ENCODE measurements at places on chromosomes 2 and 18.

- DNase-seq: no peak
Measured at GRCh38 chr2:240949791-240950705, 43.9 kb downstream of the CROCC2 start.

DNA sequence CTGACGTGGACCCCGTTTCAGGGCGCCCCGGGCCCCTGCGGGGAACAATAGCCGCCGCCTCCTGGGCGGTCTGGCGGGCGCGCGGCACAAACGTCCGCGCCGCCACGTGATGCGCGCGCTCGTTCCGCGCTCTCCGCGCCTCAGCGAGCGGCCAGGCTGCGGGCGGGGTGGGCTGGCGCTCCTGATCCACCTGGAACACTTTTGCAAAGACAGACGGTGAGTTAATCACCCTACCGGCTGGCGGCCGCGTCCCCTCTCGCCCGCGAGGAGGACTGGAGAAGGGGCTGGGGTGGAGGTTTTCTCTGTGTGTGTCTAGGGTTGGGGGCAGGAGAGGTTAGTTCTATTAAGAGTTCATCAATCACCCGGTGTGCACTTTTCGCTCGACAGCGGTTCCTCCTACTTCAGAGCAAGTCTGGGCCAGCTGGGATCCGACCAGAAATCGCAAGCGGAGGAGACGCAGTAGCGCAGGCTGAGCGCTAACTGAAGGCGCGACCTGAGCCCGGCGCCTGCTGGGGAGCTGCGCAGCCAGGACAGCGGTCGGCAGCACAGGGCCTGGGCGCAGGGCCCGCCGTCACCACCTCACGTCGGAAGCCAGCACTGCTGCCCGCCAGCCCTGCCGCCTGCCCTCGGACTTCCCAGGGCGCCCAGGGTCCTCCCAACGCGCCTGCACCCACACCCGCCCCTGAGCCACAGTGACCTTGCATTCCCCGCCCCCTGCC is 10.3 kb upstream of the HOXD1 start:
- no peak for DNase-seq

DNA sequence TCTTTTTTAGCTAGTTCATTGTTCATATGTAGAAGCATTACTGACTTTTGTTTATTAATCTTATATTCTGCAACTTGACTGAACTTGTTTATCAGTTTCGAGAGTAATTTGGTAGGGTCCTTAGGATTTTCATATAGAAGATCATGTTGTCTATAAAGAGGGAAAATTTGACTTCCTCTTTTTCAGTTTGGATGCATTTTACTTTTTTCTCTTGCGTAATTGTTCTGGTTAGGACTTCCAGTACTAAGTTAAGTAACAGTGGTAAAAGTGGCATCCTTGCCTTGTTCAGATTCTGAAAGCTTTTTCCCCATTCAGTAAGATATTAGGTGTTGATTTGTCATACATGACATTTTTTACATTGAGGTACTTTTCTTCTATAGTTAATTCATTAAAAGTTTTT is 726.0 kb downstream of the KCNJ3 start:
- no peak for DNase-seq

GRCh38 chr2:226578879-226579278 is 220.7 kb downstream of the IRS1 start:
- no peak for DNase-seq

DNA sequence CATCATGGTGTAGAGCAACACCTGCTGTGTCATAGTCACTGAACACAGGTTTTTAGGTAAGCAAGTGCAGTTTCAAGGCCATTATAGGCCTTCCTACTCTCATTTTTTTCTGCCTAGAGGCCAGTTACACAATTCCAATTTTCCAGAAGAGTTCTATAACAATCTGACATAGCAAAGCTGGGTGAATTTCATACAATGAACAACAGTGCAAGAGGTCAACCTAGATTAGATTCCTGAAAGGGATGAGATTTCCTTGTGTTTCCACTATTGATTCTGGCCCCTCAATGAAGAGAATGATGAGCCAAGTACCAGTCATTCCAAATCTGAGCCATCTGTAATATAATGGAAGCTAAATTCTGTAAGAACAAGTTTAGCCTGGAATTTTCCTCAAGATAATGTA is 15.3 kb upstream of the CD28 start:
- DNase-seq: no peak

DNA sequence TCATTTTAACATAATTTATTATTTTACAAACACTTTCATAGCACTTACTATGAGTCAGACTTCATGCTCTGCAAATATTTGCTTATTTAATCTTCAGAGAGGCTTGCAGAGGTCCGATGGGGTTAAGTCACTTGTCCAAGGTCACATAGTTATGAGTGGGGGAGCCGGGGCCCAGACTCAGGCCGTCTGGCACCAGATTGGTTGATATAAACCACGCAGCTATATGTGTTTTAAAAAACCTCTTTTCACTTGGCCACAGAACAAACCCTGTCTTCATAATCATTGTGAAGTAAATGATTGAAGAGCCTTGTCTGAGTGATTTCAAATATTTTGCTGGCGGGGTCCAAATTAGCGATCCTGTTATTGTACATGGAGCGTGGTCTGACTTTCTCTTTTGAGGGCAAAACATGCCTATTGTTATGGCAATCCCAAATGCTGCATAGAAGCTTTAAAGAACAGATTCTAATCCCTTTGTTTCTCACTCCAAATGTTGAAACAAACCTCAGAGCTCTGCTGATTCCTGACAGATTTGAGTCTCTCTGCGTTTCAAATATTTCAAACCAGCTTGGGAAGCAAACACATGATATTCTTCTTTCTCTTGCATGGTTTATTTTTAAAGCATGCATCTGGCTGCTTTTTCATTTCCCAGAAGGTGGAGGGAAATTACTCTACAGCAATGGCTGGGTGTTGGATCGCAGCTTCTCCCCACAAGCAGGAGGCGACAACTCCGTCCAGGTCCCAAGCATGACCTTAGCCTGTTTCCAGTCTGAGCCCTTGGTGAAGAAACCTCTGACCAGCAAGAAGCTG is 142.4 kb downstream of the DDX1 start:
- DNase-seq: no peak

DNA sequence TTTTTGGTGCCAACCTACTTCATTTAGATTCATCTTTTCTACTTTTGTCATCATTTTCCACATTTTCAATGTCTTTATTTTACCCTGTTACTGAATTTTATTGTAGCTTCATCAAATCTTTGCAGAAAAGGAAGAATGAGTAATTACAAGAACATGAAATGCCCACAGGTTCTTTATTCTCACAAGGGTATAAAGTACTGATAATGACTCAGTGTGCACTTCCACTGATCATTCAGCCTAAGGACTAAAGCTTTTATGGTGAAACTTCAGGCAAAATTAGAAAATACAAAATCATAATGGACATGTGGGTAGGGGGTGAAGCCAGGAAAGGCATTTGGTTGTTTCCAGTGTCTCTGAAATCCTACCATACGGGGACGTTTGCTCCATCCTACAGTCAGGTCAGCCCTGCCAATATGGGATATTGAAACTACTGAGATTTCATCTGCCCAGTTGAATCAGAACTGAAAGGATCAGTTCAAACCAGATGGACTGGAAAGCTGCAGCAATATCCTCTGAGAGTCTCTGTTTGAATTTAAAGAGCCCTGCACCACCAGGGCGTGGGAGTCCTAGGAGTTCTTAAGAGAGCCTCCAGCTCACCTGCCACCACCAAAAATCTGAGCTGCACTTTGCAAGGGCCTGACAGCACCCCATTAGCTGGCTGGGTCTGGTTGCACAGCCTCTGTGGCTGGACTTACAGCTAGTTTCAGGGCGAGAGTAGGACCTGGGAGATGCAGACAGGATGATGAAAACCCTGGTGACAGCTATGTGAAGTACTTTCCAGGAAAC is 390.4 kb downstream of the CMPK2 start:
- no peak for DNase-seq

- DNase-seq: no peak
Measured at GRCh38 chr2:126803434-126803775, 95.3 kb upstream of the TEX51 start.

DNA sequence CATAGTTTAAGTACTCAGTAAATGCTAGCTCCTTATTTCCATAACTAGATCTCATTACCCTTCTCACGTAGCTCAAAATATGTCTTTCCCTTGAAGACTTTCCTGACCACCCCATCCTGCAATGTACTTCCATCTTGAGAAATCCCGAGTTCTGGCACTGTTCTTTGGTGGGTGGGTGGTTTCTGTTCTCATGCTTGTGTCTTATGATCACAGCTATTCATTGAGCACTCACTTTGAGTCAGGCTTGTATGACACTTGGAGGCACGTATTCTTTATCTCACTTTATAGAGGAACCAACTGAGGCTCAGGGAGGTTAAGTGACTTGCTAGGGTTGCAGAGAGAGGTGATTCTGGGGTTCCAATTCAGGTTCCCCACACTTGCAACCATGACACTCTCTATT is 9.0 kb upstream of the CLIP4 start:
- DNase-seq: no peak

GRCh38 chr2:46737577-46737976 is 178.0 kb downstream of the MCFD2 start:
- DNase-seq: no peak

DNA sequence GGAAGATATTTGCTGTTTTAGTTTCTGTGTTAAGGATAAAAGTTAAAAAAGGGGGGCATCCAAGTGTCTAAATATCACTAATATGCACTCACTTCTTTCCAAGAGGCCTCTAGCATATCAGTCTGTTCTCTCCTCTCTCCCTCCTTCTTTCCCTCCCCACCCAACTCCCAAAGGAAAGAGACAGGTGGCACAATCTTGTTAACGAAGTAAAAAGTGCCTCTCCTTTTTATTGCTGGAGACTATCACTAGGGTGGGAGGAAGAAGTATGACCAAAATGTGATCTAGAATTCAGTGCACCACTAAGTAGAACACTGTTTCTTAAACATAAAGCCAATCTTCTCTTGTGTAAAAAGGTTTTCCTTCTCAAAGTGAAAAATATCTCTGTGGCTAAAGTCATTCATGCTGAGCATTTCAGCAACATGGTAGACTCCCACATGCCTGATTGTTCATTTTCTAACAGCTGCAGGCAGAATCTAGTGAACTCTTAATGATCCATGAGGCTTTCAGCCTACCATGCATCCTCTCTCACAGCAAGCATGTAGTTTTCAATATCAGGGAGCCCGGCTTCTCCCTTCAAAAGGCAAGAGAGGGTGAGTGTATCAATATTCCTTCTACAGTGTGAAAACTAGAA is 39.5 kb downstream of the RNU4ATAC start:
- no peak for DNase-seq

GRCh38 chr18:23893653-23894052 is 120.9 kb upstream of the TTC39C start:
- no peak for DNase-seq

DNA sequence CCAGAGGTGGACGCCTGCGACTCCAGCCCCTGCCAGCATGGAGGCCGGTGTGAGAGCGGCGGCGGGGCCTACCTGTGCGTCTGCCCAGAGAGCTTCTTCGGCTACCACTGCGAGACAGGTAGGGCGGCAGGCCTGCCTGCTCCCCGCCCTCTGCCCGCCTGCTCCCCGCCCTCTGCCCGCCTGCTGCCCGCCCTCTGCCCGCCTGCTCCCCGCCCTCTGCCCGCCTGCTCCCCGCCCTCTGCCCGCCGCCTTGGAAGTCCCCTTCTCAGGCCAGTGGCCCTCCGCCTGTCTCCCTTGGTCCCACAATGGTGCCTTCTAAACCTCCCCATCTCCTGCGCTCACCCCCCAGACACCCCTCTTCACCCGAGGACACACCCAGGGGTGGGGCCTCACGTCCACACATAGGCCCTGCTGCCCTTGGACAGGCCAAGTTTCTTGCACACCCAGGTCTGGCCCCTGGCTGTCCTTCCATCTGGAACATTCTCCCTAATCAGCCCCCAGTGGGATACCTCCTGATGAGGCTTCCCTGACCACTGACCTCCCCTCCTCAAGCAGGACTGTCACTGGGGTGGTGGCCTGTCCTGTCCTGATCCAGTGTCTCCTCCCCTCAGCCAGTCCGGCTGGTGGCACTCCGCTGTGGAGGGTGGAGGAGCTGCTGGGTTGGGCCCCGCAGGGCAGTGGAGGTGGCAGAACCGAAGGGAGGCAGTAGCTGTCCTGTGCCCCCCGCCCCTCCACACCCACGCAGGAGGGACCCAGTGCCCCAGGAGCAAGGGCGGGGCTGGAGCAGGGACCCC is 37.9 kb downstream of the MTERF4 start:
- DNase-seq: peak; percentile 15

- DNase-seq: no peak
Measured at GRCh38 chr2:207093234-207093633, 72.5 kb downstream of the KLF7 start.

DNA sequence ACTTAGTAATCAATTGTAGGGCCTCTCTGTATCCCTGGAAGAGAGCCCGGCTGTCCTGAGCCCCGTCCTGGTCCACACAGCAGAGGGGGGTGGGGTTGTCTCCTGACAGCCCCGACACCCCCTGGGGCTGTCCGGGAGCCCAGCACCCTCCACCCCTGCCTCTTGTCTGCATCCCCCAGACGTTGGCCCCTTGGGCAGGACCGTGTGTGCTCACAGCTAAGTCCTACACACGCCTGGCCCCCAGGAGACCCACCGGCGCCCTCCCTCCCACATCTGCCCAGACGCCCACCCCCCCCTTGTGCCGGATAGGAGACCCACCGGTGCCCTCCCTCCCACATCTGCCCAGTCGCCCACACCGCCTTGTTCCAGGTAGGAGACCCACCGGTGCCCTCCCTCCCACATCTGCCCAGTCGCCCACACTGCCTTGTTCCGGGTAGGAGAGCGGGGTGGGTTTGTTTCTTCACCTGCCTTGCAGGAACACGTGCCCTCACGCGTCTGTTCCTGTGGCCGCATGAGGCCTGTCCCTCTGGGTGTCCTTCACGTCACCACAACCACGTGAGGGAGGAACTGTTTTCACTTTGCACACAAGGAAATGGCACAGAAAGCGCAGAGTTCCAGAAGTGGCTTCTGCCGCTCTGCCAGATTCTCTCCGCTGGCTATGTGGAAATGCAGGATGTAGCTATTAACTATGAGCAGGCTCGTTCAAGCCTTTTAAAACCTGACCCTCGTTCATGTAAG is 61.1 kb upstream of the NFATC1 start:
- no peak for DNase-seq

- no peak for DNase-seq
Measured at GRCh38 chr2:17555150-17555549, 14.7 kb downstream of the VSNL1 start.

- DNase-seq: no peak
Measured at GRCh38 chr2:108449410-108450130, 564 bp downstream of the GCC2 start.

DNA sequence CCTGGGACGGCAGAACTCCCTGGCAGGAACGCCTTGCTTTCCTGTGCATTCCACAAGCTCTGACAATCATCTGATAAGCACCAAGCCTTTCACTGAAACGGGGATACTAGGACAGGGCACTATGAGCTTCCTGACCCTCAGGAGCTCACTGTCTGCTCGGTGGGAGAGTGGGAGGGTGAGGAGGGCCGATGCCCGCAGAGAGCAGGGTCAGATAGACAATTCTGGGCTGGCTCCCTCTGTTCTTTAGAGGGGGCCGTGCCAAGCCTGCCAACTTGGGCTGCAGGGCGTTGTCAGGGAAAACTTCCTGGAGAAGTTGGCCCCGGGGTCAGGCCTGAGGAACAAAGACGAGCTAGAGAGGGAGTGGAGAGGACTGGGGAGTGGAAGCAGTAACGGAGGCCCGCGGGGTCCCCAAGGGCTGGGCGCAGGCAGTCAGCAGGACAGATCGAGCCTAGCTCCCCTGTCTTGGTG is 82.0 kb downstream of the CTAGE1 start:
- DNase-seq: no peak

GRCh38 chr2:33229646-33230045 is 246.8 kb upstream of the RASGRP3 start:
- DNase-seq: no peak
